ENCODE measurements at places on chromosomes 12 and 14.

GRCh38 chr12:116000252-116000651 is 277.2 kb downstream of the MED13L start:
- DNase-seq, result no peak

DNA sequence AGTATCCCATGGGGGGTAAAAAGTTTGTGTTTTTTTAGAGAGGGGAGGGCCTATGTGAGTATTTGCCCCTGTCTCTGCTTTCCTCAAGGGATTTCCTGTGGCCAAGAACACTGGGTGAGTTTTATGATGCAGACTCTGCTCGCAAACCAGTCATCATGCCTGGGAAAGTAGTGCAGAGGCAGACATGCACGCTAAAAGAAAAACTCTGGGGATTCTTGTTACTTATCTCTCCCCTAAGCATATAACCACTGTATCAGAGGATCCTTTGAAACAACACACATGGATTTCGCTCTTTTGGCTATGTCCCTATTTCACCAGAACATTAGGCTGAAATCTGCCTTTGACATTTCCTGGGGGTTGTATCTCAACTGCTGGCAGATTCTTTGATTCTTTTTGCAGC is 1845.8 kb upstream of the SEL1L start:
- no peak for DNase-seq

GRCh38 chr12:48890657-48891418 is 25.2 kb upstream of the RND1 start:
- DNase-seq, result peak; percentile 85

GRCh38 chr12:79648881-79649280 is 41.9 kb downstream of the PAWR start:
- no peak for DNase-seq

DNA sequence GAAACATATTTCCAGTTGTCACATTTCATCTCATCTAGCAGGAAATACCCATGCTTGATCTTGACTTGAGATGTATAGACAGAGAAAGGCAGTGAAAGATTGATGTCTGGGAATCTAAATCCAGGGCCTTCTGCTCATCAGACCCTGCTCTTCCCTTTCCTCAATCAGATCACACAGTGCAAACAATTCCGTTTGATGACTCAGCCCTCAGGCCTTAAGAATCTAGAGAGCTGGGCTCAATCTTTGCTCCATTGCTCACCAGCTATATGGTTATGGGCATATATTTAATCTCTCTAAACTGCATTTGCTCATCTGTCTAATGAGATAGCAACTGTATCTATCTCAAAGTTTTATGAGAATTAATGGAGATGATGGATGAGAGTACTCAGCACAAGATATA is 201.8 kb upstream of the CCDC196 start:
- no peak for DNase-seq

GRCh38 chr14:66824251-66824650 is 316.3 kb downstream of the GPHN start:
- no peak for DNase-seq

DNA sequence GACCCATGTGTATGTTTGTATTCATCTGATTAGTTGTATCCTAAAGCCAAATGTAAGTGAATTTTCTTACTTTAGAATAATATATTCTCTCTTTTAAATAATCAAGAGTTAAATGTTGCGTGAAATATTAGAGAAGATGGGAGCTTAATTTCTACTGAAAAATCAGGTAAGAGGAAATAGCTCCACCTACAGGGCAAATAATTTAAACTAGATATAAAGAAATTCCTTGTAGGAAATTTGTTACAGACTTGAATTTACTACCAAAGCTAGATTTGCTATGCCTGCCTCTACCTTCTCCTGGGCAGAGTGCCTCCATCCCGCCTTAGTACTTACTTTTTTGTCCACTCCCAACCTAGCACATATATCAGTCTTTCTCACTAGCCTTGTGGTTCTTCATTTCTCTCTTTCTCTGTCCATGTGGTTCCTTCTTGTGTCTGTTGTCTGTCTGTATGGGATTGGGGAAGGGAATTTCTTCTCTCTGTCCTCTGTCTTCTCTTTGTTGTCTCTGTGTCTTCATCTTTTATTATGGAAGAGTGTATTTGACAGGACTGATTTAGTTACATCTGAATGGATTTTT is 44.7 kb downstream of the PALS1 start:
- peak; percentile 9 for DNase-seq

DNA sequence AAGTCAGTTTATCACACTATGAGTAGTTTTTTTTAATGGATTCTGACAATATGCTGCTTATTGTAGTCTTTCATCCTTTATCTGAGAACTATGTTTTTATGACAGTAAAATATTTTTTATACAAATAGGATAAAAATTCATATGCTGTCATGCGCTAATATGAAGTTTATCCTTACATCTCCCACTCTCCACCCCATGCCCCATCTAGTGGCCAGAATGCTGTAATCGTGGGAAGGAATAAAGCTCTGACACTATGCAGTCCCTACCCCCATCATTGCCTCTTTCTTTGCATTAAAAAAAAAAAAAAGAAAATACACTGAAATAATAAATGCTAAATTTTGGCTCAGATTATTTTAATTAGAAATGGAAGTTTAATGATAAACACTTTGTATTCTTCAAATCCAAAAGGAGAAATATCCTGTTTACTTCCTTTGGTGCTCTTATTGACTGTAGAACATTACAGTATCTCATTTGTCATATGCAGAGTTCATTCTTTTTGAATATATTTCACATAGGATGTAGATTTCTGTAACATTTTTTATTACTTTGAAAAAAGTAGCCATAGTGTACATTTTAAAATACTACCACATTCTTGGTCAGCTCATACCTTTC is 145.9 kb upstream of the SLCO1C1 start:
- DNase-seq, result peak; percentile 20

GRCh38 chr12:42857106-42857505 is 267.6 kb upstream of the PRICKLE1 start:
- DNase-seq, result no peak

GRCh38 chr14:24534286-24534685 is 26.2 kb upstream of the CMA1 start:
- DNase-seq, result no peak

GRCh38 chr12:8123124-8123912 is at the start of gene CLEC4A:
TSS of gene CLEC4A (plus strand) at chr12:8123617. CDS start at chr12:8123879, 262 bp downstream.
- no peak for DNase-seq

DNA sequence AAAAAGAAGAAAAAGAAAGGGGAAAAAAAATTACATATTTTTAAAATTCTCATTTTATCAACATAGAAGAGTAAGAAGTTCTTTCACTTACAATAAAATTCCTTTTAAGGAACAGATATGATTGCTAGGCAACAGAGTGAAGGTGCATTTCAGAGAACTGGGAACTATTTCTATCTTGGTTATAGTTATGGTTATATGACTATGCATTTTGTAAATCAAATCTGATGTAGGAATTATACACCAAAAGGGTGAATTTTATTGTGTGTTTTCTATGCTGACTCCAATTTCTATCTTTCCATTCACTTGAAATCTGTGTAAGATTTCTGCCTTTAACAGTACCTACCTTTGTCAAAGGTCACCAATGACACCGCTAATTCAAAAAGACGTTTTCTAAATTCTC is 50.1 kb downstream of the HNRNPC start:
- DNase-seq, result no peak

- DNase-seq, result no peak
These were observed 626.6 kb upstream of the TMEM132C start for GRCh38 chr12:127640181-127640886.

DNA sequence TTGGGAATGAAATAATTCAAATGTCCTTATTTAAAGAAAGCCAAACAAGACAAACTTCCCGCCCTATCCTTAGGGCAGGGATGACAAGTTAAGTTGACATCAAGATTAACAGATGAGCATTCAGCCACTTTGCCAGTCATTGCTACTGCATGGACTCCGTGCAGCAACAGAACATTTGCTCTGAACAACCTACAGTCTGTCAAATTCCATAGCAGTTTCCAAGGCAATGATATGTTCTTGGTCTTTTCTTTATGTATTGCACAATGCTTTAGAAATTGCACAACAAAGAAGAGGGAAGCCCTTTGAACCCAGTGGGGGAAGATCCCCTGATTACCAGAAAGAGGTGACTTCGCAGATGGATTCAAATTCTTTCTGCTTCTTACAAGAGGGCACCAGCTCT is 269.8 kb downstream of the BCAT1 start:
- no peak for DNase-seq

GRCh38 chr14:104974146-104974541 is 4.0 kb downstream of the AHNAK2 start:
- DNase-seq, result no peak

- DNase-seq, result no peak
These were observed 75.0 kb downstream of the KICS2 start for GRCh38 chr12:64147011-64147631.

- no peak for DNase-seq
These were observed 14.4 kb downstream of the SPTLC2 start for GRCh38 chr14:77601846-77602619.

DNA sequence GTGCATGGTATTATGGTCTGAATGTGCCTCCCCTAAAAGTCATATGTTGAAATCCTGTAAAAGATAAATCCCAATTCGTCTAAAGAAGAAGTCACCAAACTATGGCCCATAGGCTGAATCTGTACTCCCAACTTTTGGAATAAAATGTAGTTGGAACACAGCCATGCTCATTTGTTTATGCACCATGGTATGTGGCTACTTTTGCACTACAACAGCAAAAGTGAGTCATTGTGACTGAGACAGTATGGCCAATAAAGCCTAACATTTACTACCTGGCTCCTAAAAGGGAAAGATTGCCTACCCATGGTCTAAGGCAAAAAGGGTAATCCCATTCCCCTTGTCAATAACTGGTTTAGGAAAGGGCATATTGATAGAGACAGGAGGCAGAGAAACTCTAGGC is 101.8 kb downstream of the LRIG3 start:
- no peak for DNase-seq

- DNase-seq, result no peak
These were observed 306.1 kb upstream of the RGS6 start for GRCh38 chr14:71625891-71626701.

DNA sequence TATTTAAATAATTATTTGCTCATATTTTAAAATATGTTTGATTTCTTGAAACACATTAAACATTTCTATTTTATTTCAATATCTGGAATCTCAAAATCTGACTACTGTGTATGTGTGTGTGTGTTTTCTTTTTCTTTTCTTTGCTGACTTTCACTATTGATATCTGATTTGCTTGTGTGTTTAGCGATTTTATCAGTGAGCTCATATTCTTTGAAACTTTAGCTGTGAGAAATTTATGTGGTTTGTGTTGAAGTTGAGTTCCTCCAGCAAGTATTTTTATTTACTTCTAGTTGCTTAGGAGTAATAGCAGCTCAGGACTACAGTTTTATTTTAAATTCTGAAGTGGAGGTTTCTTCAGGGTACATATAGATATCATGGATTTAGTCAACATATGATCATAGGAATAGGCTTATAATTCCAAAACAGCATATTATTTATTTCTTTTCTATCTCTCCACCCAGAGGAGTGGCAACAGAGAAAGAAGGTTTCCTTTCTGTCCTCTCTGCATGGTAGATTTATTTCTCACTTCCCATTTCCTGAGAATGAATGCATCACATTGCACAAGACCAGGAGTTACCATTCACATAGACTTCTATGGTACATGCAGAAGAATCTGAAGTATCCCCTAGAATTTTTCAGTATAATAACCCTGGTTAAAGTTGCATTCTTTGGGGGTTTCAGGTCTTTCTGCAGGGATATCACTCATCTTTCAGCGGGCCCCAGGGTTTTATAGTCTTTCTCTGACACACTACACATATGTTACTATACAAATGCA is 60.5 kb downstream of the PTPRQ start:
- no peak for DNase-seq

- no peak for DNase-seq
These were observed 94.7 kb downstream of the SYNE3 start for GRCh38 chr14:95421741-95422140.

GRCh38 chr12:105275997-105276733 is 40.2 kb upstream of the APPL2 start:
- no peak for DNase-seq

- no peak for DNase-seq
These were observed 90.3 kb downstream of the RPS6KA5 start for GRCh38 chr14:90970167-90970600.

- DNase-seq, result no peak
These were observed 5.4 kb downstream of the AP1G2 start for GRCh38 chr14:23561873-23562821.

- no peak for DNase-seq
These were observed 787.7 kb downstream of the TMTC2 start for GRCh38 chr12:83474369-83474768.

DNA sequence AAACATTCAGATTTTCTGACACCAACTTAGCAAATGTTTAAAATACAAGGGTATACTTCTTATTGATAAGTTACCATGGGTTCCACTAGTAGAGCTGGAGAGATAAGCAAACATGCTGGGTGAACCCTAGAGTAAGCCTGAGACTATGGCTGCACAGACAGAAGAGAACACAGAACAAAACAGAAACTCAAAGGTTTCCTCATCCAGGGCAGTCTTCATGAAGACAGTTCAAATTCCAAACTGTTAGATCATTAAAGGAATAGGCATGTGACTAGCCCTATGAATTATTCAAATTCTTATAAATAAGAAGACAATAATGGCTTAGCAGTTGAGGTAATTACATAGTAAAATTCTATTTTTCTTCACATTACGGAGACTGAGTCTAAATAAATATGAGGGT is 28.1 kb downstream of the BTBD7 start:
- DNase-seq, result no peak

DNA sequence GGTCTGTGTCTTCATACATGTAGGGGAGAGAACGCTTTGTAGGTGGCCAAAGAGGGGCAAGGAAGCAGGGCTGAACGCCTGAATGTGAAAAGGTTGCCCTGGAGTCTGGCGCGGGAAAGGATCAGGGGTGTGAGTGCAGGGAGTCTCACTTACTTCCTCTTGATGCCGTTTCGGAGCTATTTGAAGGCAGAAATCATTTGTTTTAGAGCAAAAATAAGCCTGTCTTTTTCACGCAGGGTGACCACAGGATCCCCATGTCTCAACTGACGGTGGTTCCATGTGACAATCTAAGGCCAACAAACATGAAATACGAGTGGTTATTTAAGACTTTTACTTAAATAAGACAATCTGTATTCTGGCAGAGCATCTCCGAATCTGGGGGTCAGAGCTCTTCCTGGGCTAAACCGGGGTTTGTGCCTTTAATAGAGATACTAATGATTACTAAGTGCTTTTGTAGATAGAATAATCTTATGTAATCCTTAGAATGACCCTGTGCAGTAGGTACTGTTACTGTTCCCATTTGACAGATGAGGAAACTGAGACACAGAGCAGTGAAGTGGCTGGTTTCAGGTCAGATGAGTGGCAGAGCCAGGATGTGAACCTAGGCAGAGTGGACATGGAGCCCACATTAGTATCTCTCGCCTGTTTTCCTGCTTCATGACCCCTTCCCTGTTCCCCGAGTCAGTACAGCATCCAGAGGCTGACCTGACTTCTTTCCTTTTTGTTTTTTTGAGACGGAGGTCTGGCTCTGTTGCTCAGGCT is 1.9 kb downstream of the BRI3BP start:
- no peak for DNase-seq

- no peak for DNase-seq
These were observed 5.4 kb upstream of the C12orf75 start for GRCh38 chr12:105325117-105325516.

GRCh38 chr12:75489613-75490210 is 9.2 kb downstream of the GLIPR1 start:
- no peak for DNase-seq

All from HEK293T (cell line).